Activated CD8-positive, alpha-beta T cell treated with anti-CD3 and anti-CD28 coated beads for 36 hours (primary cell): ENCODE measurements at places on chromosomes 1 and 21. TPM values are rescaled to one million over a fixed set of nuclear protein-coding genes. Genes with fewer than 3 reads are reported as not detected.
A peak's percentile ranks its signal among the peaks of the same experiment; 100 is the strongest.

DNA sequence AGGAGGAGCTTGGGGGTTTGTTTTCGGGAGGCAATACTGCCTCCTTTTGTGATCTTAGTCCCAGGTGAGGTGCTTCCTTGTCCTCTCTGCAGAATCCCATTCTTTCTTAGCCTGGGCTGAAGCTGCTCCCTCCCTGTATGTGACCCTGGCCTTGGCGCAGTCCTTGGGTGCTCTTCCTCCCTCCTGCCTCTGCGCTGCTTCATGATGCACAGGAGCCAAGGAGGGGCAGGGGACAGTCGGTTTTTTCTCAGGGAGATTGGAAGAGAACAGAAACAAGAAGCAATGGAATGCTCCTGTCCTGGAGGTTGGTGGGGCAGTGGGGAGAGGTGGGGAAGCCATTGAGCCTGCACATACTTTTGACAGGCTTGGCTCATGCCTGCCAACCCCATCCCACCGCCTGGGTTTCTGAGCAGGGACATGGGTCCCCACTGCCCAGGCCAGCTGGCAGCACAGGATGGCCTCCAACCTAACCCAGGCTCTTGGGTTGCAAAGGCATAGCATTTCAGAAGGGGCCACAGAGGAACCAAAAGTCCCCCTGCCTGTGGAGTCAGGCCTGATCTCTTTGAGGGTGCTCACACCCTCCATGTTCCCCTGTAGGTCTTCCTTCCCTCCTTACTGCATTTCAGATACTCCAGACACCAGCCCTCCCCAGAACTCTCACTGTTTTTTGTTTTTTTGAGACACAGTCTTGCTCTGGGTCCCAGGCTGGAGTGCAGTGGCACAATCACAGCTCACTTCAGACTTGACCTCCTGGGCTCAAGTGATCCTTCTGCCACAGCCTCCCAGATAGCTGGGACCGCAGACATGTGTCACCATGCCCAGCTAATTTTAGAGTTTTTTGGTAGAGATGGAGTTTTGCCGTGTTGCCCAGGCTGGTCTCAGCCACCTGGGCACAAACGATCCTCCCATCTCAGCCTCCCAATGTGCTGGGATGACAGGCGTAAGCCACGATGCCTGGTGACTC lies 16.1 kb downstream of the IL6R start:
- no peaks in the 10 kb centered on the region for H3K36me3 ChIP-seq
- H3K27ac ChIP-seq, result peak overlapping the region; percentile 70
- H3K4me1 ChIP-seq, result peaks cover 78% of the 10 kb centered on the region
- no peaks in the 10 kb centered on the region for H3K27me3 ChIP-seq

DNA sequence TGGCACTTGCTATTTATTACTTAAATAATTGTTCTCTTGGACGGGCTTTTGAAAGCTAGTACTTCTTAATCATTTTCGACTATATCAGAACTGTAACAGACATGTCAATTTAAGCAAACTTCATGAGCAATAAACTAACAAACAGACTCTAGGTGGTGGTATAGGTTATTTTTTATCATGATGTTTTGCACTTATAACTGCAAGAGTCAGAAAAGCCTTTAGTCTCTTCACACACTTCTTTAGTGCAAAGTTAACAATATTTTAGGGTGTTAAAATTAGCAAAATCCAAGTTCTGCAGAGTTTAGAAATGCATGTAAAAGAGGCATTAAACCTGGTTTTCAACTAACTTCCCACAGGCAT lies 2.2 kb downstream of the NRIP1 start:
- no peak for DNase-seq
- H3K27me3 ChIP-seq, result peaks cover 2% of the 10 kb centered on the region
- peaks cover 2% of the 10 kb centered on the region for H3K36me3 ChIP-seq
- H3K4me3 ChIP-seq, result peak overlapping the region; percentile 84
- H3K4me1 ChIP-seq, result peaks cover 60% of the 10 kb centered on the region

GRCh38 chr1:212481438-212481767 lies 48.7 kb downstream of the NENF start:
- no peak for DNase-seq
- H3K4me3 ChIP-seq, result no peak overlapping the region
- H3K27ac ChIP-seq, result no peak overlapping the region
- no peaks in the 10 kb centered on the region for H3K36me3 ChIP-seq
- peaks cover 4% of the 10 kb centered on the region for H3K27me3 ChIP-seq
- H3K4me1 ChIP-seq, result peaks cover 13% of the 10 kb centered on the region

DNA sequence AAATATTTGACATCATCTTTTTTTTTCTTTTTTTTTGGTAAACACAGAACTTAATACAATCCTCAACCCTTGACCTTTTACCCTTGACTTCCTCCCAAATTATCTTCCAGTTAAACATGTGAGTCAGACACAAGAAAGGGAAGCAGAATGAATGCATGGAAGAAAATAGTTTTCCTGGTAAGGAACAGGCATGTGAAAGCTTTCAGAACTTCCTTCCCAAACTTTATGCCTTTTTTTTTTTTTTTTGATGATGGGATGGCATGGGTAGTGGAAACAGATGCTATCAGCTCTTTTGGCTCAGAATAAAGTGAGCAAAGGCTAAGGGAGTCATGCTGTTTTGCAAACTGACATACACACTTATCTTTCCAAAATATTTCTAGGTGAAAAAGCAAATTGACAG lies 1079.1 kb downstream of the TTLL7 start:
- H3K27ac ChIP-seq, result no peak overlapping the region
- H3K4me1 ChIP-seq, result no peaks in the 10 kb centered on the region
- no peak for DNase-seq

DNA sequence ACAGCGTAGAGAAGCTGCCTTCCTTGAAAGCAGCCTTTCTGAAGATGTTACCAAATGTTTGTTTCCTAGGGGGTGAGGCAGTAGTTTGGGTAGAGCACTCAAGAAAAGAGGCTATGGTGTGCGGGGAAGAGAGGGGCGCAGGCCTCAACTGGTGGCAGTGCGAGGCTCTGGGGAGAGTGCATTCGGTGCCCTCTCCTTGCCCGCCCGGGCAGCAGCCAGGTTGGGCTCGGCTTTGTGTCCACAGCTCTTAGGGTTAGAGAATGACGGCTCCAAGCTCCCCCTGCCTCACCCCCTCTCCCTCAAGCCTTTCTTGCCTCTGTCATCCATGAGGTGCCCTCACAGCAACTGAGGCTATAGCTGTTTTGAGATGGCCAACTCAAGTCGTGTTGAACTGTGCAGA lies 899 bp upstream of the SLFNL1 start:
- no peak overlapping the region for H3K4me3 ChIP-seq
- H3K27ac ChIP-seq, result no peak overlapping the region
- H3K27me3 ChIP-seq, result no peaks in the 10 kb centered on the region
- no peak for DNase-seq

DNA sequence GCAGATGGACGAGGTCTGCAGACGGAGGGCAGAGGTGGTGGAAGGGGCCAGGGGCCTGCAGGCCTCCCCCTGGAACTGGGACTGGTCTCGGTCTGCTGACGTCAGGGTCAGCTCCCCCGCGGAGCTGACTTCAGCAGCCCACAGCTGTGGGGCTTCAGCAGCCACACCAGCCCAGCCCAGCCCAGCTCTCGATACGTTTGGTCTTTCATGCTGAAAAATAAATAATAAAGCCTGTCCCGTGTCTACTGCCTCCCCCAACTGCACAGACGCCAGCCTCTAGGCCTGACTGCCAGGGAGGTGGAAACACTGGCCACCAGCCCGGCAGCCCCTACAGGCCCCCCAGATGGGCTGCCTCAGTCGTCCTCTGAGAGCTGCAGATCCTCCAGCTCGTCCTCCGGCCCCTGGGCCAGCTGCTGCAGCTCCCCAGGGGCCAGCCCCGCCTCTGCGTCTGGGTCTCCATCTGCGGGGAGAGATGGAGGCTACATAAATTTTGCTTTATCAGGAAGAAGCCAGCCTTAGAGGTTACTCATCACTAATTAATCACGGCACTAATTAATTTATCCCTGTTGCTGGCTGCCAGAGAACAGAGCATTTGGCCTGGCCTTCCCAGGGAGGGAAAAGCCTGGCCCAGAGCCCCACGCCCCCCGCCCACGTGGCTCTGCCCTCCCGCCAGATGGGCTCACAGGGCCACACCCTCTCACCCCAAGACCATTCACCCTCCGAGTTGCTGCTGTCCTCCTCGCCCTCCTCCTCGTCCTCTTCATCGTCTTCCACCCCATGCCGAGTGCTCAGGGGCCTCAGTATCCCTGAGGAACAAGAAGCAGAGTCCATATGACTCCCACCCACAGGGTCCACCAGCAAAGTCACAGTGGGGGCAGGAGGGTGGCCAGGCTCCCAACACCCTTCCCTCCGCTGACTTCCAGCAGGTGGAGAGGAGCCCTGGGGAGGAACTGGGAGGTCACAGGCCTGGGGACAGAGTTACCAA lies 14.4 kb downstream of the NOC2L start:
- no peak overlapping the region for H3K27ac ChIP-seq
- peaks cover 8% of the 10 kb centered on the region for H3K27me3 ChIP-seq
- H3K36me3 ChIP-seq, result peaks cover 20% of the 10 kb centered on the region
- DNase-seq, result no peak
- peaks cover 4% of the 10 kb centered on the region for H3K4me1 ChIP-seq

Gene NBPF11
- total RNA-seq, result 5.6 TPM

Gene APCS
- not detected for total RNA-seq

Gene REN
- total RNA-seq, result not detected

Gene CFHR5
- total RNA-seq, result not detected
